ENCODE measurements at places on chromosomes 6 and 20.

DNA sequence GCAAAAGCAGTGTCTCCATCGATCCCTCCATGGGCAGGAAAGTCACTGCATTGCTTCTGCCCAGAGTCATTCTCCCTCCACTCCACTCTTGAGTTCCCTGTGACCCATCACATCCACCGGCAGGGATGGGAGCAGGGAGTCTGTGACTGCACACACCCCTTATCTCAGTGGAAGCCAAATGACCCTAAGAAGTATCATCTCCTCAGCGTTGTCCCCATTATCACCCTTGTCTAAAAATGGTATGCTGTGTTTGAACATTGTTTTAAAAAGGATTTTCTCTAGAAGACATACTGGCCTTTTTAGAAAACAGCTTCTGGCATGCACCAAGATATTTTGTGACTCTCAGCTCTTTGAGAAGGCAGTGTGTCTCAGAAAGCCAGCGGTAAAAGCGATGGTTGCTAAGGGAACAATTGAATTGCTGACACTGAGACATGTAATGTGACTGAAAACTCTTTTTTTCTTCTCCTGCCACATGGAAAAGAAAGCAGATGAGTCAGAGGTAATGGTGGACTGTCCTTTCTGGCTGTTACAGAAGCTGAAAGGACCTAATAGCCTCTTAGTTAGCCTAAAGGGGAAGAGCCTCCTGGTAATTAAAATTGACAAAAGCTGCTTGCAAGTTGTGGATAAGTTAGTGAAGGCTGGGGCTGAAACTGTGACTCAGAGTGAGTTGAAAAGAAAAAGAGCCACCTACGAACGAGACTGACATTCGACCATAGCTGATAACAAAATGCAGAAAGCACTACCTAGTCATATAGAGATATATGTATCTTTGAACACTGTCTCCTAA, 120.5 kb downstream of the MAP3K7 start:
- peak; percentile 20 for DNase-seq

DNA sequence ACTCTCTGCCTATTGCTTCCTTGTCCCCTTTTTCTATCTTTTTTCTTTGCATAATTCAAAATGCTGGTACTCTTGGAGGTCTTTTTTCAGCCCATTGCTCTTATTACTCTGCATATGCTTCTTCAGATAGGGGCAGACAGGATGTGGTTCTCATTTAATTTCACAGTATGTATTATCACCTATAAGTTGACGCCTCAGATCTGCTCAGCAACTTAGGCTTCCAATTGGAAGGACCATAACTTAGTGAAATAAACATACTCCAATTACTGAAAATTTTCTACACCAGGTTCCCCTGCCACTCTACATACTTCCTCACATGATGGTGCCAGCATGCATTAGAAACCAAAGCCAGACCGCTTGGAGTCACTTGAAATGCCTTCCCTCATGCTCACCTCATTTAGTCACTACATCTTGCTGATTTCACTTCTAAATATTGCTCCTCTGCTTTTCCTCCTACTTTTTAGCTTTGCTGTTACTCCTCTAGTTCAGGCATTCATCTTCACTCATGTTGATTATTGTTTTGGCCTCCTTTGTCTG, 34.5 kb upstream of the AHI1 start:
- no peak for DNase-seq

GRCh38 chr20:47818996-47819609, 33.8 kb upstream of the SULF2 start:
- no peak for DNase-seq

DNA sequence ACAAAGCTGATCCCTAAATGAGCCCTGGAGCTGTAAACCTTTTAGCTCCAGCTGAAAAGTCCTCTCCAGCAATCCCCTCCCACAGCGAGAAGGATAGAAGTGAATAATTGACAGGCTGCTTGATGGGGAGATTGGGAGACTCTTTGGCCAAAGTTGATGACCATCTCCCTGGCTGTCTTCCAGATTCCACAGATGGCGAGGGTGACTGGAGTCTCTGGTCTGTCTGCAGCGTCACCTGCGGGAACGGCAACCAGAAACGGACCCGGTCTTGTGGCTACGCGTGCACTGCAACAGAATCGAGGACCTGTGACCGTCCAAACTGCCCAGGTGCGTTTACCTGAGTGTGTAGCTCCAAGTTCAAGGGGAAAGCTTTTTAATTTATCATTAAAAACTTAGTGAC, 67.3 kb downstream of the ISM1 start:
- DNase-seq = no peak

- DNase-seq = no peak
These were observed 44.1 kb upstream of the CTAGE9 start for GRCh38 chr6:131754715-131755567.

DNA sequence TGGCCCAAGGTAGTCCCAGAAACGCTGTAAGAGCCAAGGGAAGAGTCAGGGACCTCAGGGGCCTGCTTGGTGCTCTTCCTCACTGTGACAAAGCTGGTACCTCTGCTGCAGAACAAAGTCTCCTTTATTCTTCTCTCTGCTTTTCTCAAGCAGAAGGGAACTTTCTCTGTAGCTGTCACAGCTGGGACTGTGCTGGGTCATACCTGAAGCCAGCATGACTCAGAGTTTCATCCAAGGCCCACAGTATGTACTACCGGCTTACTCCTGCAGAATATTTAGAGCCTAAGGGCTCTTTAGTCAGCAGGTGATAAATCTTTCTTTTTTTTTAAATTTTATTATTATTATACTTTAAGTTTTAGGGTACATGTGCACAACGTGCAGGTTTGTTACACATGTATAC, 183.2 kb downstream of the TINAG start:
- DNase-seq = no peak

DNA sequence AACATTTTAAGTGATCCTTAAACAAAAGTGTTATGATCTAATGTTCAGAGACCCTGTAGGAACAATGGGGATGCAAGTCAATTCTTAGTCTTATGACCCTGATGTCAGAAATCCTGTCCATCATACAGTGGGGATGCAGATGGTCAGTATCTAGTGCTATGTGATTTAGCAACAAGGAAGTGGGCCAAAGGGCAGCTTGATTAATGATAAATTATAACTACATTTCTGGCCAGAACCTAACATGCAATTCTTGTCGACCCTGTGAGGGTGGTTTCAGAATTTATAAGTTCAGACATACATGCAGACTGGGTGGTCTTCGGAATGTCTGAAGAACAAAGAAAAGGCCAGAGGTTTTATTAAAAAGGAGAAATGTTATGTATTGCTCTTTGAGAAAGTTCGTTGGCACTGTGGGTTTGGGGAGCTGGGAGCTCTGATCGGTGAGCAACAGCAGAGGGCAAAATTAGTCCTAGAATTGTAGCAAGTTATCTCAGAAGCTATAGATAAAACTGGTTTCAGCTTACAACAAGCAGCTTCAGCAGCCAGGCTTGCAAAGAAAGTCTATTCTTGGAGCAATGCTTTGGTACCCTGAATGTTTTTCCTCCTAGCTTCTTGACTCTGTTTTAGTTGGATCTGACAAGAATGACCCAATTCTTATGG, 50.8 kb downstream of the RPF2 start:
- no peak for DNase-seq

- DNase-seq = no peak
These were observed 59.2 kb upstream of the KIF25 start for GRCh38 chr6:167937948-167938911.

DNA sequence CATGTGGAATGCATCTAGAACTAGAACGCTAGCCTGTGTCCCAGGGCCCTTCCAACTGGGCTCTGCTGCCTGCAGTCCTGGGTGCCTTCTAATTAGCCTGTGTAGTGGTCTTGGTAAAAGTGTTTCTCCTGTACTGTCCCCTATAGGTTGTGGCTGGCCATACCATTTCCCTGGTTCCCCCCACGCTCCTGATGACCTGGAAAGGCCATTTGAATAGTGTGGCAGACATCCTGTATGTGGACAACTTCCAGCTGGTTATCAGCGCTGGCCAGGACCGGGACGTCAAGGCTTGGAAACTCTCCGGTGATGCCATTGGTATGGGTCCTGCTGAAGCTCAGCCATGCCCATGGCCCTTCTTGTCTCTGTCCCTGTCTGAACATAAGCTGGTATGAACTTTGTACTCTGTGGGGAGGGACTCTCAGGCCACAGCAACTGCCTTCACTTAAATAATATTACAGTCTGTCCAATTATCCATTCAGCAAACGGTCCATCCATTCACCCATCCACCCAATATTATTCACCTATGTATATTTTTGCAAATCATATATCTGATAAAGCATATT, 60.7 kb downstream of the SUN5 start:
- no peak for DNase-seq

DNA sequence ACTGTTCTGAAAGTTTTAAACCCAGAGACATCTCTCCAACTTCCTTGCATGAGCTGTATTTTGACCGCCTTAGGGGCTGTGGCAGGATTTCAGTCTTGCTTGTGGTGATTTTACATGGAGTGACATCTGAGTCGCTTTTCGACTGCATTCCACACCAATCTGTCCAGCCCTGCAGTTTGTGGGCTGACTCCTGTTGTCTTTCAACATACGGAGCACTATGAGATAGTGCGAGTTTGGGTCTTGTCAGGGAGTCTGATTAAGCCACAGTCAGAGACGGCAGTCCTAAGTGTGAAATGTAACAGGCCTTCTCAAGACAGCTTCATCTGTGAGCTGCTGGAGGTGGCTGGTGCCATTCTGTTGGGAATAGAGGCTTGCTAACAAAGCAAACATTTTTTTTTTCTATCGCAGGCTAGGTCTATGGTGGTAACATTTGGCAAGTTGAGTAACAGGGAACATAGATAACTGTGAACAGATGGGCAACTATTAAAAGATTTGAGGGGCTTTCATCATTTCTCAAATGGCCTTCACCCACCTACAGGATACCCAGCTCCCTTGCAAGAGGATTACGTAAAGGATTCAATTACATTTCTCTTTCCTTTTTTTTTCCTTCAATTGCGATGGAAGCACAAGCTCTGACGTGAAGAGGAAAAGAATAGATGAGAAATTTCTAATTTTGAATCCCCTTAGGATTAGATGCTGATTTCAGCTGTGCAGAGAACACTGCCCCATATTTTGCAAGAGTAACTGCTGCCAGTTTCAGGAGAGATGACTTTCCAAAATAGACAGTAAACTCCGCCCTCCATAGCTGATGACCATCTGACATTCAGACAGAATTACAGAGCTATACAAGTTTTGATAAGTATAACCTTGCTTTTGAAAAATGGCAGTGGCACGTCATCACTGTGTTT, 25.1 kb downstream of the CAP2 start:
- DNase-seq = peak; percentile 67

DNA sequence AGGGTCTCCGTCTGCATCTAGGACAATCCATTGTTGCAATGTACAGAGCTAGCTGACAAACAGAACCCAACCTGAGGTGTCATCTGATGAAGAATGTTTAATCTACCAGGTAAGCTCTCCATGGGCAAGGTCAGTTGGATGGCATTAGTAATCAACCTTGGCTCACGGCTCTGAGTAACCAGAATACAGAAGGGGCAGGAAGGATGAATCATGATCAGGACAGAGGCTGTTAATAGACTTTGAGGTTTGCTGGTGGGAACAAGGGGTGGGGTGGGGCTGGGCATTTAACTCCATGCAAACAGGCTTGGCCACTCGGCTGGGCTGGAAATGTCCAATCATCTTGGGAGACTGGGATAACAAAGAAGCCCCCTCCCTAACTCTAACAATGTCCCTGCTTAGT, 77.1 kb upstream of the MRPS10 start:
- peak; percentile 87 for DNase-seq

GRCh38 chr6:143062551-143062950, 1.9 kb downstream of the AIG1 start:
- DNase-seq = no peak

- no peak for DNase-seq
These were observed 88.2 kb downstream of the COL12A1 start for GRCh38 chr6:75117701-75118100.

GRCh38 chr6:52931351-52931750, 21.9 kb upstream of the GSTA3 start:
- no peak for DNase-seq

DNA sequence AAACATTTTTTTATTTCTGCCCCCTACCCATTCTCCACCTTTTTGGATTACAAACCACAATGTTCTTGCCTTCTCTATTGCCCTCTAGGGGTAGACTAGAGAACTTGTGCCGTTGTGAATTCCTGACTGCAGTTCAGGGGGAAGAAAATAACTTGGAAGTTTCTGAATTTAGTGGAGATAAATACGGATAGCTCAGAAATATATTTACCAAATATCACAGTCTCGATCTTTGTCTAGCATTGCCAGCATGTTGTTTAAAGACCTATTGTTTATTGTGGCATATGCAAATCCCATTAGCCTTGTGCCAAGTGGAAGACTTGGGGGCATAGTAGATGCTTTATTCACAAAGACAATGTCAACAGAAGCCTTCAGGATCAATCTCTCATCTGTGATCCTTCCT, 154.1 kb upstream of the MMS22L start:
- DNase-seq = peak; percentile 26

GRCh38 chr6:138545621-138545980, 46.3 kb upstream of the NHSL1 start:
- peak; percentile 39 for DNase-seq

- DNase-seq = no peak
These were observed 26.2 kb downstream of the CTCFL start for GRCh38 chr20:57498425-57499400.

DNA sequence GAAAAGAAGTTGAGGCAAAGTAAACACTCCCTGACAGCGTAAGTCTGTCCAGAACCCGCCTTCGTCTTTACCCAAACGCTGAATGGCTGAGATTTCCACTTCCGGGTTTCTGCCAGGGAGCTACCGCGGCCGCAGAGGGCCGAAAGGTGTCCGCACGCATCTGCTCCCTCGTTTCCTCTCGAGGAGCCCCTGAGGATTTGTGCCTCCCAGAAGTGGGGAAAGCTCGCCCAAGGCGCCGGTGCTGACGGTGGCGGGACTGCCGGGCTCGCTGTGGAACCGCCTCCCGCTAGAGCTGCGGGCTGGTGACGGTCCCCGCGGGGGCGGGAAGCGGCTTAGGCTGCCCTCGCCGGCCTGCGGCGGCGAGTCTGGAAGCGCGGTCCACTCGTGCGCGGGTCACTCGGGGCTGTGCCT, 1760.2 kb upstream of the DEFB115 start:
- DNase-seq = peak; percentile 3

DNA sequence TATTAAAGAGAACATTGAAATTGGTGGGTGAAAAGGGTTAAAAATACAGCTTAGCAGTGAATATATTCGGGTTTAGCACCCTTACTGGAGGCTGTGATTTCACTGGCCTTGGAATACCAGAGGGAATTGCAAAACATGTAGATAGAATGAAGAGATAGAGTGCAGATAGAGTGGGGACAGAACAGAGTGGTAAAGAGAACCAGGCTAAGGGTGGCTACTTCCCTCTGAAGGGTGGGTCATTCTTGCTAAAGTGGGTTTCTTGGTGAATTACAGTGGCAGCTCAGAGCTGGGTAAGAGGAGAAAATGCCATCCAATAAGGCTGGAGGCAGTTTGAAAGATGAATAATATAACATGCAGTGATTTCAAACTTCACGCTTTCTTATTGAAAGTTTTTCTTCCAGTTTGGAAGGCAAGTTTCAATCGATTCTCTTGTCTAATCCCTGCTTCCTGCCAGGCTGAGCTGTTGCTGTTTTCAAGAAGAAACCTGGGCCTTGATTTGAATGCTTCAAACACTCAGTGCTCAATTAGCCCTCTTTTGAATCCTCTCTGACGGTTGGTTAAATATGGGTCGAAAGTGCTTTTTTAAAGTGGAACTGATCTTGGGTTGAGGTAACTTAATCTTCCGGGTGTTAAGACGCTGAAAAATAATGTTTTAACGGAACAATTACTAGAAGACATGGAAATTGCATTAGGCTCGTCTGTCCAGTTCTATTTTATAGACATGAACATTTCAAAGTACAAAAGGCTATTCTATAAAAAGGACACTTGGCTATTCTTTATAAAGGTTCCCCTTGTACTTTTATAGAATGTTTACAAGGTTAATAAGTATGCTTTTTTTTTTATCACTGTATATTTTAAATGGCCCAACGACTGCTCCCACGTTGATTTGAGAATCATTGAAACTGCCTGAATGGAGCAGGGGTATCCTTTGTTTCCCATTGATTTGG, 203.3 kb downstream of the BCAS1 start:
- no peak for DNase-seq
